ENCODE measurements at places on chromosomes 16 and 17. TPM values are rescaled to one million over a fixed set of nuclear protein-coding genes. Genes with fewer than 3 reads are reported as not detected.
A peak's percentile ranks its signal among the peaks of the same experiment; 100 is the strongest.

KIF18B gene
- 42.8 TPM for total RNA-seq

GRCh38 chr16:28087675-28088300 is 24.3 kb upstream of the GSG1L start:
- no peak for DNase-seq

ZNF385C gene
- total RNA-seq, result not detected

- peak; percentile 9 for DNase-seq
Observed at GRCh38 chr17:9402590-9403199, 172.9 kb downstream of the STX8 start.

KRTAP3-2 gene
- not detected for total RNA-seq

KRTAP1-5 gene
- not detected for total RNA-seq

DNA sequence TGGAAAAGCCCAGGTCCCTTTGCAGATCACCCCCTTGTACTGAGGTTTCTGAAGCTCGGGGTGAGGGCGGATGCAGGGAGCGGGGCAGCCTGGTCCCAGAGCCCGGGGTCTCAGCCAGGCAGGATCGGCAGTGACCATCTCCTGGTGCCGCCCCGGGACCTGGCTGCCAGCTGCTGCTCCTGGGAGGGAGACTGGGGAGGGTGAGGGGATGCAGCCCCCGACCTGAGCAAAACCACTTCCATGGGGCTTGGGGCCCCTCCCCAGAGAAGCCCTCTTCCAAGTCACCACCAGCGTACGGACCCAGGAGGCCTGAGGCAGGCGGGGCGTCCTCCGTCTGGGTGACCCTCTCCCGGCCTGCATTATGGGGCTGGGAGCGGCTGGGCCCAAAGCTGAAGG is 14.8 kb downstream of the CD7 start:
- DNase-seq, result no peak

ASGR2 gene
- not detected for total RNA-seq

DNA sequence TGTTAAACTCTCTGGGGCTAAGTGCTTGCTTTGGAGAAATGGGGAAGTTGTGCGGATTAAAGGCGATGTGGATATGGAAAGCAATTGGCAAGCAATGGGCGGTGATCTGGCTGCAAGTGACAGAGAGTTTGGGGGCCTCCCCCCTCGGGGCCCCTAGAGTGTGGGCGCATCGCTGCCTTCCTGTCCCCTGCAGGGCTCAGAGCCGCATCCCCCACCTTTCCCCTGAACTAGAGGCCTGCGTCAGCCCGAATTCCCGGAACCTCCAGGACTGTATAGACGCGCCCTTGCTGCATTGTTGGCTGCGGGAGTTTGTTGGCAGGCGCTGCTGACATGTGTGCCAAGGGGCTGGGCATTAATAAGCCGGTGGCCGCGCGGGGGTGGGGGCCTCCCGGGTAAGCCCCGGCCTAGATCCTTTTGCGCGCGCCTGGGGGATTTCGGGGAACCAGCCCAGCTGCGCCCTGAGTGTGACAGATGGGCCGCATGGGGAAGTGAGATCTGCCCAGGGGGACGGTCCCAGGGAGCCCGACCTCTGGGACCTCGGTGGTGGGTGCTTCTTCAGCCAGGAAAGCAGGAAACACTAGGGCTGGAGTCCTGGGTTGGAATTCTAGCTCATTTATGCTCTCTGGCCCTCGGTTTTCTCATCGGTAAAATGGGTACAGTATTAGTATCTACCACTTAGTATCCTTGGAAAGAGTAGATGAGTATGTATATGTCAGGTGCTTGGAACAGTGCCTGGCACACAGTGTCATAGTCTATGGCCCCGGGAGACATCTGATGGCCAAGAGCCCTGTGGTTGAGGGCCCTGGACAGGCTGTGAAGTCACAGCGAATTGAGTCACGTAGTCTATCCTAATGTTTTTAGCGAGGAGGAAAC is 1.0 kb downstream of the EEF2K start:
- DNase-seq, result peak; percentile 19

- DNase-seq, result no peak
Observed at GRCh38 chr16:82264756-82265155, 94.7 kb upstream of the MPHOSPH6 start.

GRCh38 chr17:57601143-57601735 is 143.9 kb downstream of the CCDC182 start:
- DNase-seq, result no peak

SLC52A1 gene
- 0.23 TPM for total RNA-seq

- DNase-seq, result peak; percentile 72
Observed at GRCh38 chr16:28984619-28985135, at the start of gene LAT. LAT (plus strand) TSS chr16:28985052; CDS start chr16:28985418, 366 bp downstream.

GRCh38 chr16:27169511-27170071 is 33.7 kb upstream of the KDM8 start:
- peak; percentile 48 for DNase-seq

- no peak for DNase-seq
Observed at GRCh38 chr17:34389126-34389750, 26.2 kb upstream of the CCL1 start.

GRB7 gene
- 0.64 TPM for total RNA-seq

MEFV gene
- total RNA-seq, result not detected

- no peak for DNase-seq
Observed at GRCh38 chr17:2025622-2026309, 632 bp upstream of the RTN4RL1 start.

GRCh38 chr16:89358030-89359005 is 132.0 kb downstream of the ANKRD11 start:
- DNase-seq, result peak; percentile 42

DNA sequence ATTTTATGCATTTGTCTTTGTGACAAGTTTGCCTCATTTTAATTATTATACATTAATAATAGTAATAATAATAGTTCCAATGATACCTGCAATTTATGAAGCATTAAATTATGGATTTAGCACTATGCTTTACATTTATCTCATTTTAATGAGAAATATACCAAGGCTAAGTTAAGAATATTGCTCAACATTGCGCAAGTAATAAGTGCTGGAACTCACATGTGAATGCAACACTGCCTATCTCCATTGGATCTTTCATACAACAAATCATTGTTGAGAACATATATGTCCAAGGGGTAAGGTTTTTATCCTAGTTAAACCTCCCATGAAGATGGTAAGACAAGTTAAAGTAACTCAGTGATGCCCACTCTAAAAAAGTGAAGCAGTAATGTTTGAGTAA is 703.7 kb upstream of the SOX9 start:
- DNase-seq, result no peak

GRCh38 chr17:19928299-19928698 is 49.3 kb downstream of the AKAP10 start:
- DNase-seq, result no peak

GRCh38 chr17:7851438-7852261 is 3.2 kb upstream of the TMEM88 start:
- DNase-seq, result peak; percentile 91

KRT33B gene
- total RNA-seq, result not detected

MAP2K3 gene
- total RNA-seq, result 185 TPM

GRCh38 chr17:29591737-29592608 is 959 bp upstream of the ANKRD13B start:
- DNase-seq, result peak; percentile 78

Data from activated T-helper 1 cell treated with anti-CD3 and anti-CD28 coated beads, Interleukin-12 subunit alpha, Interleukin-12 subunit beta, Interleukin-2, Interleukin-4 antibody, amounts not matched to agents 30 ng/mL and 10 ng/mL and 1 ng/mL, durations not matched to agents 14 hours and 24 hours and 36 hours (primary cell).